ENCODE measurements at places on chromosomes 4 and X.
A peak's percentile ranks its signal among the peaks of the same experiment; 100 is the strongest.

- DNase-seq = no peak
Measured at GRCh38 chr4:104693601-104694201, 199.0 kb upstream of the CXXC4 start.

DNA sequence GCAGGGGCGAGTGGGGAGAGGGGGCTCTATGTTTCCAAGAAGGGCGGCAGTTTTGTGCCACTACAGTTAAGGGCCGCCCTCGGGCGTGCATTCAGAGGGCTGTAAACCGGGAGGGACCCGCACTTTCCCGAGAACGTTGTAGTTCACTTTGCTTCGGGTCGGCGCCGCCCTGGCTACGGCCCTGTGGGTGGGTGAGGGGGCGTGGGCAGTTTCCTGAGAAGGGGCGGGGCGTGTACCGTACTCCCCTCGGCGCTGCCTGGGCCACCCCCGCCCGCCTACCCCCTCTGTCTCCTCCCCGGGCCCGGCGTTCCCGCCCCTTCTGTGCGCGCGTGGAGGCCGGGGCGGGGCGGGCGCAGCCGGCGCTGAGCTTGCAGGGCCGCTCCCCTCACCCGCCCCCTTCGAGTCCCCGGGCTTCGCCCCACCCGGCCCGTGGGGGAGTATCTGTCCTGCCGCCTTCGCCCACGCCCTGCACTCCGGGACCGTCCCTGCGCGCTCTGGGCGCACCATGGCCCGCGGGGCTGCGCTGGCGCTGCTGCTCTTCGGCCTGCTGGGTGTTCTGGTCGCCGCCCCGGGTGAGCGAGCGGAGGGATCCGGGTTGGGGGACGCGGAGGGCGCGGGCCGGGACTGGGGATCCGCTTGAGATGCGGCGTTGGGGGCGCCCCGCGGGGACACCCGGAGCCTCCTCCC lies at the start of gene CD99:
TSS of gene CD99 (plus strand) at position 440 of the 687 bp plus-strand sequence. CDS start at position 506, 66 bp downstream.
- peak; percentile 76 for DNase-seq

- no peak for DNase-seq
Measured at GRCh38 chr4:77020017-77020416, 55.8 kb downstream of the CCNI start.

DNA sequence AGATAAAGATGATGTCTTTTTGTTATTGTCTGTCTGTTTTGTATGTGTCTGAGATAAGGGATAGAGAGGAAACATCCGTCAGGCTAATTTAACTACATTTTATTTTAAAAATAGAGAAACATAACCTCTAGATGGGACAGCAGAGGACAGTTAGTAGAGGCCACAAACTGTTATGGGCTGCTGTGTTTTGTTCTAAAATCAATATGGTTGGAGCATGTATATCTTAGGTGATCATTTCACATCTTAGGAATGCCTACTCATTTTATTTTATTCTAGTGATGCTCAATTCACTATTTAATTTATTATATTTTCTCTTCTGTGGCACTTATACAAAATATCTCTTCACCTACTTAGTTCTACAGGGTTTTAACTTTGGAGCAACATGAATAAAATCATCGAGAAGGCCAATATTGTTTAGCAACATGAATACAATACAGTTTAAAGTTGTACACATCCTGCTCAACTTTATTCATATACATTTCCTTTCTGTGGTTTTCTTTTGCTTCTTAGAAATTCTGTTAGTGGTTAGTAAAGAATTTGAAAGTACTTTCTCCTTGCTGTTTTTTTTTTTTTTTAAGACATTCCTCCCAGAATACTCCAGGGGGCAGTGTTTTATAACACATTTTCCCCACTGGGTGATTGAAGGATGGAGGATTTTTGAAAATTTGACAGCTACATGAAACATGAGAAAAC lies 392.9 kb downstream of the UNC5C start:
- DNase-seq = no peak

DNA sequence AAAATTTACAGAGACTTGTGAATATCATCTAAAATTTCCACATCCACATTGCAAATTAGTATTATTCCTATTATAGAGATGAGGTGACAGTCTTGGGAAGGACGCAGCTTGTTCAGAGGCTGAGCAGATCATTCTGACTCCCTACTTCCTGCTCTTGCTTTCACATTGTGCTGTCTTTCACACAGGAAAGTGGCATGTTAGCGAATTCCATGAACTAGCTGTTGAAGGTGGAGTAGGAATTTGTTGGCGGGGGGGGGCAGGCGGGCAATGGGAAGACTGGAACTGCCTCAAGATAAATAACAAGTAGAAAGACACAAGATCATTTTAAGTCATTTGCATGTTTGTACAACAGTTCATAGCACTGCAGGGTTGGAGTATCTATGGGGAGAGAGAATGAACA lies 2.3 kb downstream of the PF4V1 start:
- no peak for DNase-seq

DNA sequence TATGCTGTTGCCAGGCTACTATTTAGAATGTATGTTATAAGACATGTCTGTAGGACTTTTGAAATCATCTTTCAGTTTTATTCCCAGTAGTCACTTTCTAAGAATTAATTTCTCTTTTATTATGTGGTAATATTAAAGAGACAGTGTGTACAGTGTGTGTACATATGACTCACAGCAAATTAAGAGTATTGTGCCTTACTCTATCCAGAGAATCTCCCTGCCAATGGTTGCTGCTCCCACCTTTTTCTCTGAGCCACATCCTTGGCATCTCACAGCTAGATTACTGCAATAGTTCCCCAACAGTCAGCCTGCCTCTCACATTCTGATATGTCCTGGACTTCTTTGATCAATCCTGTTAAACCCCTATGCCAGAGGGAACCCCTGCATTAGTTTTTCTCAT lies 114.5 kb downstream of the ANXA5 start:
- DNase-seq = no peak

GRCh38 chrX:68801737-68802290 lies 27.0 kb upstream of the EFNB1 start:
- DNase-seq = no peak

DNA sequence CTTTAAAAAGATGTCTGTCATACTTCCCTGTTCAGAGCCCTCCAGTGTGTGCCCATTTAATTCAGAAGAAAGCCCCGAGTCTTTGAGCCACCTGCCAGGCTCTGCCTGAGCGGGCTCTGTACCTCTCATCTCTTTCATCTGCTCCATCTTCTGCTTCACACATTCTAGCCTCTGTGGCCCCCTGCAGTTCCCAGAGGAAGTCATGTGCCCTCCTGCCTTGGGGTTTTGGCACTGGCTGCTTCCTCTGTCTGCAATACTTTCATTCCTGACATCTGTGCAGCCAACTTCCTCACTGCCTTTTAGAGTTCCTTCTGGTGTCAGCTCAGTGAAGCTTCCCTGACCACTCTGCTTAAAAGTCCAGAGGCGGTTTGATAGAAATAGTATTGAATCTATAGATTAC lies 6.2 kb upstream of the STK32B start:
- DNase-seq = no peak

- no peak for DNase-seq
Measured at GRCh38 chr4:102527695-102528283, 26.6 kb downstream of the NFKB1 start.

DNA sequence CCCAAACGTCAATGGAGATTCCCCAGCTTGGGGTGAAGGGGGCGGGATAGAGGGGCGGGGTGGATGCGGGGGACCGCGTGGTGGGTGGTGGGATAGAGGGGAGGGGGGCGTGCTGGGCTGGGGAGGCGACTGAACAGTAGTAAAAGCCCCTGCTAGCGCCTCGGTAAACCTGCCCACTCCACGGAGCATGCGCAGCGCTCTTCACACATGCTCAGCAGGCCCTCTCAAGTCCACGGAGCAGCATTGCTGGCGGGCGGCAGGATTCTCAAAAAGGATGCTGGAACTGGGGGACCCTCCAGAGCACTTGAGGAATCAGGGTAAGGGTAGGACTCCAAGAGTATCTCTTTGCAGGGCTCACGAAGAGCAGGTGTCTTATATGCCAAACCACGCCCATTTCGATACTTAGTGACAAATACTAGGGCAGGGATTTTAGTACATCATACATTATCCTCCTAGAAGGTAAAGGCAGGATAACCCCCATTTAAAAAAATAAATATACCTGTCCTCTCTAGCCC lies 378 bp upstream of the RPS6KA6 start:
- no peak for DNase-seq

- no peak for DNase-seq
Measured at GRCh38 chrX:56429581-56429980, 133.8 kb upstream of the UBQLN2 start.

DNA sequence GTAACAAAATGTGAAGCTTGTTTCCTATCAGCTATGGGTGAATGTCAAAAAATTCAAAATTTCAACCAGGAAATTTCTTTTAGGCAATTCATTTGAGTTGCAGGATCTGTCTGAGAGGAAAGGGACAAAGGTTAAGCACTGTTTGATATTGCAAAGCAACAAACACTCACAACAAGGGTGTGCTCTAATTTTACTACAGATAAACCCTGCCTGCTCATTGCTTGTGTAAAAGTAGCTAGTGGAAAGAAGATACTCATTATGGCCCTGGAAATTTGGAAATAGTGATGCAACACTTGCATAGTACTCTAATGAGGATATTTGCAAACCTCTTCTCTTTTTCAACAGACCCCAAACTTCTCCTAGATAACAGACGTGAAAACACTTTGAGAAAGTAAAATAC lies 27.1 kb downstream of the FAM47E start:
- no peak for DNase-seq

- DNase-seq = no peak
Measured at GRCh38 chr4:37623940-37624339, 62.2 kb downstream of the RELL1 start.

- DNase-seq = no peak
Measured at GRCh38 chr4:24473309-24473721, 111.0 kb downstream of the DHX15 start.

GRCh38 chrX:129777218-129778030 lies 2.3 kb upstream of the SASH3 start:
- peak; percentile 66 for DNase-seq

DNA sequence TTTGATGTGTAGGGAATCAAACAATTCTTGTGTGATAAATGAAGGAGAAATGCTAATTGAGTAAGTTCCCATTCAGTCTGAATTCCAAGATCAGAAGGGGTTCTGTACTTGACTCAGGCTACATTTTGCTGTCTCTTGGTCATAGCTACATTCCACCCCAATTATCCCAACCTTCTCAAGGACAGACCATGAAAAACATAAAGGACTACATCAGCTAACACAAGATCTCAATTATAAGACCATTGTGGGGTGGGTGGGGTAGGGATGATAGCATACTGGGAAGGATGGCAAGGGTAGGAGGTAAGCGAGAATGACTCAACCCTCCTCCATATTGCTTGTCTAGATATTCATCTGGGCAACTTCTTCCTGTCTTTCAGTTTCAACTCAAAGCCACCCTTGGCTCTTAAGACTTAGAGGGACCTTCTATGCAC lies 87.4 kb upstream of the ETNPPL start:
- no peak for DNase-seq

DNA sequence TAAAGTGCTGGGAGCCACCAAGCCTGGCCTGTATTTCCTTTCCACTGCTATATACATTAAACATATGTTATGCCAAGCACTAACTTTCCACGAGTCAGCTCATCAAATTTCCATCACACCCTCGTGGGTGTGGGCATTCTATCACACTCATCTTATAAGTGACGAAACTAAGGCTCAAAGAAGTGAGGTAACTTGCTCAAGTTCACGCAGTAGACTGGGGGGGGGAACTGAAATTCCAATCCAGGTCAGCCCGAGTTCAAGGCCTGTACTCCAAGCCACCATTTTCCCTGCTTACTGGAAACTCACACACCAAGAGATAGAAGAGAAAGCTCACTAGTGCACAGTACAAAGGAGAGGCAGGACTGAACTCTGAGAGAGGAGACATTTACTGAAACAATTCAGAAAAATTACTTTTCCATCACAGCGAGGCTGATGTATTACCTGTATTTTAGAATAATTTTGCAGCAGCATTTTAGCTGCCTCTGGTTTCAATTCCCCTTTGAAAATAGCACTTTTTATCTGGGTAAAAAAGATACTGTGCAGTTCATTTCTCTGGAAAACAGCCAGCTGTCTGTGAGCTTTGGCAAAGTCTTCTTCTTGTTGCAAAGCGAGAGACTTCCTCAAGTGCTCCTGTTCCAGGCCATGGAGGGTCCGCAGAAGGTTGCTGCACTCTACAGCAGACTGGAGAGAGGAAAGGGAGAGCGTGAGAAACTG lies 76.8 kb downstream of the EVC2 start:
- no peak for DNase-seq

DNA sequence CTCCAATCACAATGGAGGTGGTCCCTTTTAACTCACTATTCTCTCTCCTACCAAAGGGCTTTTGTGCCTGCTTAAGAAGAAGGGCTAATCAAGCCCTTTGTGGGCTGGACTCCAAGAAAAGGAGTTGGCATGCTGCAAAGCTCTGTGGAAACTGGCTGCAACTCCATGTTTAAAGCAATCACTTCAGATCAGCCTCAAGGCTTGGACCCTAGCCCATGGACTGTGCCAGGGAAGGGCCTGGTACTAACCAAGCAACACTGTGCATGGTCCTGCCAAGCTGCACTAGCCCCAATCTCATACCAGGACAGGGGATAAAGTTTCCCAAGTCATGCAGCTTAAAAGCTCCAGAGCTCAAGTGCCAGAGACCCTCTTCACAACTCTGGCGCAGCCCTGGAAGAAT lies 86.7 kb downstream of the ATP8A1 start:
- no peak for DNase-seq

GRCh38 chr4:30718021-30718542 lies 2.1 kb upstream of the PCDH7 start:
- no peak for DNase-seq

DNA sequence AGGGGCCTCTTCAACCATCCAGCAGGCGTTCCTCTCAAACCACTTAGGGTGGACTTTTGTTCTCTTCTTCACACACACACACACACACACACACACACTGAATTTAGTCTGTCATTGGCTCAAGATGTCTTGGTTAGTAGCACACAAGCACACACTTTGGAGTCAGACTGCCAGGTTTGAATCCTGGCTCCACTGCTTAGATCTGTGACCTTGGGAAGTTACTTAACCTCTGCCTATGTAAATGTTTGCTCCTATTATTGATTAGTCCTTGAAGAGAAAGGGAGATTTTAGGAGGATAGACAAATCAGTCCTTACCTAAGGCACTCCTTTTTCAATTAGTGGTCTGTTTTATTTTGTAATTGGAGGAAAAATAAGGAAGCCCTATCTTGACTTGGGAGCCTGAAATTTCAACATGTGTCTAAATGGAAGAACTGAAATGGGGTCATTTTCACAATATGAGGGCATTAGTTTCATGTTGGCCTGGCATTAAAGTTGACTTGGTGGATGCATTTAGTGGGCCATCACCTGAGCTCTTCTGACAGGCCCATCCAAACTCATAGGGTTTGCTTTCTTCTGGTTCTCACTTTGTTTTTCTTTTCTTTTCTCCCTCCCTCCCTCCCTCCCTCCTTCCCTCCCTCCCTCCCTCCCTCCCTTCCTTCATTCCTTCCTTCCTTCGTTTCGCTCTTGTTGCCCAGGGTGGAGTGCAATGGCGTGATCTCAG lies 13.3 kb upstream of the TMEM131L start:
- DNase-seq = no peak

DNA sequence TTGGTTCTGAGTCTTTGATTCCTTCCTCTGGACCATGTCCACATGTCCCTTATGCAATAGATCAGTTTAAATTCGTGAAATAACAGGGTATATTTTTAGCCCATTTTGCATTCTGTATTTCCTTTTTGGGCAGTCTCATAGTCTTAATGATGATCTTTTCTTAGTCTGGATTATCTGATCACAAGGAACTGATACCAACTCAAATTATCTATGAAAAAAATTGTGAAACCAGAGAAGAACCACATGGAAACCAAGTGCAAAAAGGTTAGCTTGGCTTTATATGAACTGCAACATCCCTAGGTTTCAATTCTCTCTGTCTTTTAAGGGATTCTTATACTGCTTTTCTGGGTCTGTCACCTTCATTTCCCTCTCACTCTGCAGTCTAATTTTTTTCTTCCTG lies 608.6 kb upstream of the AADAT start:
- no peak for DNase-seq

GRCh38 chrX:13487731-13488505 lies 81.5 kb upstream of the EGFL6 start:
- DNase-seq = peak; percentile 8
